Frontal cortex (tissue), 4 donors: ENCODE measurements at places on chromosomes 3 and 15.
A peak's percentile ranks its signal among the peaks of the same experiment; 100 is the strongest.

DNA sequence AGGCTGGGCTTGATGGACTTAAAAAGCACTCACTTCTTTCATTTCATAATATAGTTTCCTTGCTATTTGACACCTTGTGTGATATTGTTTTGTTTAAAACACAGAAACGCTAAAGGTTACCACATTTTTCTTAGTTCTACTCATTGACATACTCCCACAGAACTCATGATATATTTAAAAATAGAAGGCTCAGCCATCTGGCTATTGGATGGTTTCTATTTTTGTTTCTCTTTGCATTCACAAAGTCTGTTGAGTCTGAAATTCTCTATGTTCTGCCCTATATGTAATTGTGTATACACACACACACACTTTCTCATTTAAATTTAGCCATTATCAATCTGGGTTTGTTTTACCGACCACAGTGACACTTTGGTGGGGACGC lies 128.2 kb downstream of the SOX2 start:
- no peak for DNase-seq

DNA sequence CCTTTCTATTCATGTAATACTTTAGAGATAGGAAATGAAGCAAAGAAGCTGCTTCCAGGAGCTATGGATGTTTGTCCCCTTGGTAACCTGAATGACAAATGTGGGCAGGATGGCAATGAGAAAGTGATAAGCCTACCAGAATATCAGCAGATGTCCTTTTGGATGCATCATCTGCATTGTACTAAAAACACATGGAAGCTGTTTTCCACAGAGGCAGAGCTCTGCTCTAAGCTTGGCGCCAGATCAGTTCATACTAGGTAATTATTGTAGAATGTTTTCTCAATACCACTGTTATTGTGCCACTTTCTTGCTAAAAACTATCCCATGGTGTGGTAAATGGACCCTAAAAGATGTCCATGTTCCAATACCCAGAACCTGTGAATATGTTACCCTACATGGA lies 100.2 kb downstream of the DTWD1 start:
- DNase-seq: no peak

DNA sequence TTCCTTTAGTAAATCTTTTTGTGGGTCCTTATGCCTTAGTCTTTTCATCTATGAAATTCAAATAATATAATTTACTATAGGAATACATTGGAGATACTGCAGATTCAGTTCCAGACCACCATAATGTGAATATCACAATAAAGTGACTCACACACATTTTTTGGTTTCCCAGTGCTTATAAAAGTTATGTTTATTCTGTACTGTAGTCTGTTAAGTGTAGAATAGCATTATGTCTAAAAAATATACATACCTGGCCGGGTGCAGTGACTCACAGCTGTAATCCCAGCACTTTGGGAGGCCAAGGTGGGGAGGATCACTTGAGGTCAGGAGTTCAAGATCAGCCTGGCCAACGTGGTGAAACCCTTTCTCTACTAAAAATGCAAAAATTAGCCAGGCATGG lies 53.9 kb upstream of the PAQR5 start:
- DNase-seq: no peak

- DNase-seq: no peak
Measured at GRCh38 chr15:60507596-60508424, 28.9 kb upstream of the ICE2 start.

DNA sequence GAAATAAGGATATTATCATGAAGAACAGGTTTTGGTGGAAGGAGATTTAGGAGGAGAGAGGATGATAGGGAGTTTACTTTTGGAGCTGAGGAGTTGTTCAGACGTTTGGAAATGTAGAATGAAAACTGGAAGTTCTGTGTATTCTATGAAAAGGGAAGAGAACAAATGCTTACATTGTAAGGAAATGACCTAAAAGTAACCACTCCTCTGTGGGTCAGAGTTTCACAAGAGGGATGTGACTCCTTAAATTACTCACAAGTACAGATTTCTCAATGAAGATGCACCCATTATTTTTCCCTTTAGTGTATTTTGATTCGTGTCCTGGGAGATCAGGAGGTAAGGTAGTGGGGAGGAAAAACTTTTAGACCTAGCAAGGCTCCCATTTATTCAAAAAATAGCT lies 4.0 kb downstream of the RNF13 start:
- DNase-seq: no peak

GRCh38 chr15:75347222-75348033 lies 589 bp downstream of the NEIL1 start:
- DNase-seq: peak; percentile 77

GRCh38 chr3:63470745-63471144 lies 181.7 kb upstream of the SNTN start:
- no peak for DNase-seq
